ENCODE measurements at places on chromosomes 13 and 19. TPM values are rescaled to one million over a fixed set of nuclear protein-coding genes. Genes with fewer than 3 reads are reported as not detected.

Gene RYR1
- total RNA-seq: 2.8 TPM

Gene TMEM150B
- 3.6 TPM for total RNA-seq

Gene ACTMAP
- total RNA-seq: 8.7 TPM

Gene RPS16
- 1,461 TPM for total RNA-seq

Gene ZNF43
- total RNA-seq: 23.4 TPM

Gene CTXN1
- 25.9 TPM for total RNA-seq

Gene PLK5
- not detected for total RNA-seq

Gene CEACAM4
- 4.7 TPM for total RNA-seq

Gene LRFN3
- total RNA-seq: 9.4 TPM

Gene TUBB4A
- total RNA-seq: 4.4 TPM

Gene MADCAM1
- 0.50 TPM for total RNA-seq

Gene FCAR
- total RNA-seq: 1.8 TPM

Gene ZNF358
- 39.1 TPM for total RNA-seq

Gene MTMR6
- 21.4 TPM for total RNA-seq

Gene SIGLEC5
- total RNA-seq: not detected

Gene C2CD4C
- total RNA-seq: 1.9 TPM

Gene ZNF564
- 22.6 TPM for total RNA-seq

Gene DHX34
- total RNA-seq: 13.6 TPM

Gene C13orf42
- total RNA-seq: not detected

Gene COL4A2
- 265 TPM for total RNA-seq

Data from kidney (tissue), 22 donors.